ENCODE measurements at places on chromosomes 2 and 18.
A peak's percentile ranks its signal among the peaks of the same experiment; 100 is the strongest.

DNA sequence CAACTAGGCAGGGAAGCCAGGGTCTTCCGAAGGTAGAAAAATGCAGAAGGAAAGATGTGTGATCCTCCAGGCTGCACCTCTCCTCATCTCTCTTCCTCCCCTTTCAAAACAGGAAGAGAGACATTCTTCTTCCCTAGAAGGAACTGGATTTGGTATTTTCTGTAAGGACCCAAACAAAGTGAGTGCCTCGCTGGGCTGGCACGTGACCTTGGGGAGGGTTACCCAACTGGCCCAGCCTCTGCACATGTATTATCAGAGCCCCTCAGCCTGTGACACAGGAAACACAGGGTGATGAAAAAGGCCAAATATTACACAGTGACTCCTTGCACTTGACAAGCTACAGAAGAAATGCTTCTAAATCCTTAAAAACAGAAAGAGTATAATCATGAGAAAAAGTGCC lies 2.3 kb downstream of the HJURP start:
- peak; percentile 41 for DNase-seq

DNA sequence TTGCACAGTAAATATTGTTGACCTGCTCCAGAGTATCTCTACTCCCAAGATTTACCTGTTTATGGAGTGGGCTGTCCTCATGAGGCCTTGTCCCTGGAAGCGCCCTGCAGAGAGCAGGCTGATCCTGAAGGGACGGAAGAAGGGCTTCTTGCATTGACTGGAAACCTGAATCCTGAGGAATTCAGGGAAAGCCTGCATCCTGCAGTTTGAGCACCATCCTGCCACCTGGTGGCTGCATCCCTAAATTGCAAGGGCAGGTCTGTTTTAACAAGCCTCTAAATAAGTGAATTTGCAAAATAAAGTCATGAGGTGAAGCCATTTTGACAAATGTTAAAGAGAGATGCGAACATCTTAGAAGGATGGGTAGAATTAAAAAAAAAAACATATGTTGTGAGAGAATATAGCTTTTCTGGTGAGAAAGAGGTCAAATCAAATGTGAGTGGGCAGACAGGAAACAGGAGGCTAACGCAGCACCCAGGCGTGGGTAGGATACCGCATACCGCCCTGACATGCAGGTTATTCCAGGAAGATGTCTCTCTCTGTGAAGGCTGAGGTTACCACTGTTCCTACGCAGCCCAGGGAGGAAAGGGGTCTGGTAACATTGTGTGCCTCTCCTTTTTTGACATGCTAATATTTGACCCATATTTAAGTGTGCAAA lies 754.9 kb downstream of the RNF144A start:
- DNase-seq, result no peak

DNA sequence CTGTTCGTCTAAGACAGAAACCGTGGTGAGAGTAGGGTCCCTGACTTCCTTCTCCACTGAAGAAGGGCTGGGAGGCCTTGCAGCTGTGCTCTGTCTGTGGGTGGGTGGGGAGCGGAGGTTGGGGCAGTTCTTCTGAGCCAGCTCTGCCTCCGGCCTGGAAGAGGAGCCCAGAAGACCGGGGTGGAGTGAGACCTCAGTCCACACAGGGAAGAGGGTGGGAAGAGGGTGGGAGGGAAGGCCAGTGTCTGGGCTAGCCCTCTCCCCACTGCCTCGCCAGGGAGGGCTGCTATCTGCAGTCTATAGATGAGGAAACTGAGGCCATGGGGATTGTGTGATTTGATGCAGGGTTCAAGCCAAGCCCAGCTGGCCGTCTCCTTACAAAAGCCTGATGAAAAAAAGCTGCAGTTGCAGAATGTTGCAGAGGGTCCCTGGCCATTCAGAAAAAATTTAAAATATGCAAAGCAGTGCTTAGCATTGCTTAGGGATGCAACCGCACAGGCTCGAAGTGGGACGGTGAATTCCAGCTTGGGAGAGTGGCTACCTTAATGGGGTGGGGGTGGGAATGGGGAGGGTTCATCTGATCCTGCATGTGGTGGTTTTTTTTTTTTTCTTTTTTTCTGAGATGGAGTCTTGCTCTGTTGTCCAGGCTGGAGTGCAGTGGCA lies 181.6 kb upstream of the HS6ST1 start:
- no peak for DNase-seq

GRCh38 chr2:134282629-134283400 lies 28.9 kb downstream of the MGAT5 start:
- no peak for DNase-seq

DNA sequence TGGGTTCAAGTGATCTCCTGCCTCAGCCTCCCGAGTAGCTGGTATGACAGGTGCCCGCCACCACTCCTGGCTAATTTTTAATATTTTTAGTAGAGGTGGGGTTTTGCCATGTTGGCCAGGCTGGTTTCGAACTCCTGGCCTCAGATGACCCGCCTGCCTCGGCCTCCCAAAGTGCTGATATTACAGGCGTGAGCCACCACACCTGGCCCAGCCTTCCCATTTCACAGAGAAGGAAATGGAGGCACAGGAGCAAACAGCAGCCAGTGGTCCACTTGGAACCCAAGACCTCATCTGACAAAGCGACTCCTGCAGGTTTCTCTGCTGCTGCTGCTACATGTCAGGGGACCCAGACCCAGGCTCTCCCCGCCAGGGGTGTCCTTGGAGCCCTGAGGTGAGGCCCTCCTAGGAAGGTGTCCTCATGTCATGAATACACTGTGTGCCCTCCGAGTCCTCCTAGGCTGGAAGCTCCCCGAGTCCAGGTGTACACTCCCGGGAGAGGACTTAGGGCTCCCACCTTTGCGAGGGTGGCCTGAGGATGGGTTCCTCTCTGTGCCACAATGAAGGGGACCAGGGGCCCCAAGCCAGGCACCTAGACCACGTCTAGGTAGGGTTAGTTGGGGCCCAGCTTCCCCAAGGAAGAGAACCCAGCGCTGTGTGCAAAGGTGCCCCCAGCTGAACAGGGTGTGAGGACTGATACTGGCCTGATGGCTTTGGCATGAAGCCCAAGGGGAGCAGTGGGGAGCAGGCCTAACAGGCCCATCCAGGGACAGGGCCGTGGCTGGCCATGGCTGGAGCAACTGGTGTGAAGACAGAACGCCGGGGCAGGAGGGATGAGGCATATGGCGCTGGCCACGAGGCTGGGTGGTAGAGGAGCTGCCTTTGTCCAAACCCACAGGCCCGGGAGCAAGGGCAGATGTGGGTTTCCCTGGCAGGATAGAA lies 56.1 kb downstream of the HS6ST1 start:
- no peak for DNase-seq

- DNase-seq, result no peak
These were observed 88.9 kb upstream of the TMEM200C start for GRCh38 chr18:5984245-5984644.

GRCh38 chr18:13649397-13650390 lies 76.7 kb downstream of the FAM210A start:
- no peak for DNase-seq

GRCh38 chr2:23069923-23070322 lies 315.1 kb upstream of the KLHL29 start:
- no peak for DNase-seq

DNA sequence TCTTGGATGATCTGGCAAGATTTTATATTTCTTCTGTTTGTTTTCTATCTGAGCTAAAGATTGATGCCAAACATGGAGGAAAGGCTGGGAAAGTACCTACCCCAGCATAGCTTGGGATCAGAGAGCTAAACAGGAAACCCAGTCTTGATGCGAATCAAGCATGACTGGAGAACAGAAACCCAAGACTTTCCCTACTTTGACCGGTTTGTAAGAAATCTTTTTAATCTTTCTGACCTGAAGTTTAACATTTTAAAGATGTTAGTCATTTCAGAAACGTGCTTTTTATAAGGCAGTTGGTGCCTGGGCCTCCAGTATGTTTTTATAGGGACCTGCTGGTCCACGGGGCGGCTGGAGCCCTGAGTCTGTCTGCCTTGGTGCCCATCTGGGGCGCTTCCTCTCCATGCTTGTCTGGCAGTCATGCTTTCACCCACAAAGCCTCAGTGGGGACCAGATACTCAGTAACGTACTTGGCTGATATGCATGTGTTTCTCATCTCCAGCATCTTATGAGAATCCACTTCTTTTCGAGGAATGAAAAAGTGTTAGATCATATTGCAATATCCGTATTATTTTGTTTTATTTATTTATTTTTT lies 266.5 kb downstream of the PTGR3 start:
- DNase-seq, result no peak

- no peak for DNase-seq
These were observed 14.0 kb upstream of the HNMT start for GRCh38 chr2:137950238-137950637.

- DNase-seq, result no peak
These were observed 33.9 kb downstream of the RAB31 start for GRCh38 chr18:9741793-9742523.

DNA sequence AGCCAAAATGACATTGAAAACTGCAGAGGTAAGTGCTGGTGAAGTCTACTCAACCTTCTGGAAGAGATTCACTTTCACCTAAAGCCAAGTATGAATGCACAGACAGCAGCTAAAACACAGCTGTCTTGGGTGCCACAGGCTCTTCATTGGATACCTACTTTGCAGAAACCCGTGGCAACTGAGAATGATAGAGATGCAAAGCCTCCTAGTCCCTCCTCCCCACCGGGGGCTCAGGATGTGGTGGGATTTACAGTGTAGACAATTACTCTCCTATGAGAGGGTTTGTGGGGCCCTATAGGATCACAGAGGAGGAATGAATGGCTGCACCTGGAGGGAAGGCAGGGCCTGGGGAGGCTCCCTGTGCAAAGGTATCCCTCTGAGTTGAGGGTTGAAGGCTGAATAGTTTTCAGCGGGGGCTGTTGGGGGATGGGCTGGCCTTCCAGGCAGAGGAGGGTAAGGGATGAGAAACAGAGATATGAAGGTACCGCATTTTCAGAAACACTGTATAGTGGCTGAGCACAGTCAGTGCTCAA lies 131.6 kb downstream of the RNF144A start:
- DNase-seq, result no peak

GRCh38 chr2:8636041-8636491 lies 45.8 kb upstream of the ID2 start:
- no peak for DNase-seq

- DNase-seq, result no peak
These were observed 12.6 kb upstream of the EIF2AK3 start for GRCh38 chr2:88639865-88640264.

DNA sequence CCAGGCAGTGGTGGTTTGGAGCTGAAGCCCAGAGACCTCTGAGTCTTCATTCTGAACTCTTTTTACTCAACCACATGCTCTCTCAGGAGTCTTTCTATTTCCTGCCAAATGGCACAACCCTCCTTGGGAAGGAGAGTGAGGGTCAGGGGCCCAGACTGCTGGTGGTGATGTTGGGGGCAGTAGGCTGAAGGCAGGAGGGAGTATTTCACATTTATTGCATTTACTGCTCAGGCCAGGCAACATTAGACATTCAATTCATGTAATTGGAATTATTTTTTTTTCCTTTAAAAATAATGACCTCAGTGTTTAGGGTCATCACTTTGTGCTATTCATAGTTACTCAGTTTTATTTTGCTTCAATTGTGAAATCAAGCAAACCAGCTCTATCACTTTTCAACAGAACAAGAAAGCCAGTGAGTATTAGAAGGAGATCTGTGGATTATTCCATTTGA lies 311.3 kb upstream of the NT5C1B start:
- DNase-seq, result no peak

DNA sequence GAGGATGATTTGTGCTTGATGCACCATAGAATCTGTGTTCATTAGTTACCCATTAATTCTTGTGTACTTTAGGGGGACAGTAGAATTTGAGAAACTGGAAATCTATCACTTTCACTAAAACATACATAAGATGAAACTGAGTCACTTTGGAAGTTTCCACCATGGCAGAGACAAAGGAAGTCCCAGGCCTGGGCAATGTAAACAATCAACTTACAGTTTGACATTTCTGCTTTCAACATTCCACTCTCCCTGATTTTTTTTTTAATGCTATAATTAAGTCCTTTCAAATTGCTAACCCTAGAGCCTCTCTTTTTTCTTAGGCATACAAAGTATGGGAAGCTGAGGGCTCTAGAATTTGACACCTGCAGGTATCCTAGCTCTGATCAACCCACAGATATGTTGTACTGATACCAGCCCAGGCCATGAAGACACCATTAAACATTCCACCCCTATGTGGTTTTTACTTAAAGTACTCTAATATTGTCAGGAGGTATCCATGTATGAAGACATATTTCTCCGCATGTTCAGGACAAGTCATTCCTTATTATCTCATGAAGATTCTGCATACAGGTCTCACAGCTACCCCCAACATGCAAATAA lies 88.5 kb upstream of the GLS start:
- DNase-seq, result no peak

GRCh38 chr2:71597756-71598155 lies 144.4 kb downstream of the DYSF start:
- no peak for DNase-seq

GRCh38 chr18:6557770-6558248 lies 143.1 kb upstream of the L3MBTL4 start:
- no peak for DNase-seq

GRCh38 chr2:181614874-181615638 lies 41.8 kb downstream of the CERKL start:
- no peak for DNase-seq

DNA sequence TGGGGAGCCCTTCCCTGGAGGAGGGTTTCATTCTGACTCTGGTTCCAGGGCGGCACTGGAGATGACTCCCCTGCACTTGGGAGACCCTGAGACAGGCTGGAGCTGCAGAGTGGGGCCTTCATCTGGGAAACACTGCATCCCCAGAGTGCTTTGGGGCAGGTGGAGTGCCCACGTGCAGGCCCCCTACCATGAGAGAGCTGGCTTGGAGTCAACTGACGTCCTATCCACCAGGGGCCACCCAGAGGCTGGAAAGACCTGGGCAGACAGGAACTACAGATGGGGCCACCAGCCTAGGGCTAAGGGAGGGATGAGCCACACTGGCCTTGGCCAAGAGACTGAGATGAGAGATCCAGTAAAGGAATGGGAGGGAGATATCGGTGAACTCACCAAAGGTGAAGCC lies 153.8 kb downstream of the ASB1 start:
- DNase-seq, result no peak

DNA sequence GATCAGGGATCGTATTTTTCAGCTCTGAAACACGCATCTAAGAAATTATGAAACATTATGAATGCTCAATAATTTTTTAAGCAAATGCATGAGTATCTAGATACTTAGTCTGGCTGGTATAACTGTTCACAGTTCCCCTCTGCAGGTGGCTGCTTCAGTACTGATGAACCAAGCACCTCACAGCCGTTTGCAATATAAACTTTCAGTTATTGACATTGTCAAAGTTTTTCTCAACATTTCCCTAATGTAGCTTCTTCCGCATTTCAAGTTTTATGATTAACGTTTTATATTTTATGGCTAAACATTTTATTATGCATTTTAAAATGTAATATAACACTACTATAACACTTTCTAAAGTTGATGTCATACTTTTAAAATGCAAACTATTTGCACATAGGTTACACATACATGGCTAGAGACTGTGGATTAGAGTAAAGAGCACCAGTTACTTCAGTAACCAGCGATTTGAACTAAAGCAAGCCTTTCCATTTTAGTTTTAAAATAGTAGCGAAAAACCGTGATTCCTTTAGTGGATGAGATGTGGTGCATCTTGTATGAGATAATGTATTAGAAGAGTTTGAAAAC lies 495.4 kb downstream of the XIRP2 start:
- no peak for DNase-seq

GRCh38 chr2:235135990-235136561 lies 184.3 kb downstream of the SH3BP4 start:
- no peak for DNase-seq
